Stimulated activated CD4-positive, alpha-beta T cell treated with anti-CD3 and anti-CD28 coated beads, Interleukin-12 subunit alpha, Interleukin-12 subunit beta, amount 100 ng/mL, for 48 hours (primary cell): ENCODE measurements at places on chromosomes 12 and 14.

DNA sequence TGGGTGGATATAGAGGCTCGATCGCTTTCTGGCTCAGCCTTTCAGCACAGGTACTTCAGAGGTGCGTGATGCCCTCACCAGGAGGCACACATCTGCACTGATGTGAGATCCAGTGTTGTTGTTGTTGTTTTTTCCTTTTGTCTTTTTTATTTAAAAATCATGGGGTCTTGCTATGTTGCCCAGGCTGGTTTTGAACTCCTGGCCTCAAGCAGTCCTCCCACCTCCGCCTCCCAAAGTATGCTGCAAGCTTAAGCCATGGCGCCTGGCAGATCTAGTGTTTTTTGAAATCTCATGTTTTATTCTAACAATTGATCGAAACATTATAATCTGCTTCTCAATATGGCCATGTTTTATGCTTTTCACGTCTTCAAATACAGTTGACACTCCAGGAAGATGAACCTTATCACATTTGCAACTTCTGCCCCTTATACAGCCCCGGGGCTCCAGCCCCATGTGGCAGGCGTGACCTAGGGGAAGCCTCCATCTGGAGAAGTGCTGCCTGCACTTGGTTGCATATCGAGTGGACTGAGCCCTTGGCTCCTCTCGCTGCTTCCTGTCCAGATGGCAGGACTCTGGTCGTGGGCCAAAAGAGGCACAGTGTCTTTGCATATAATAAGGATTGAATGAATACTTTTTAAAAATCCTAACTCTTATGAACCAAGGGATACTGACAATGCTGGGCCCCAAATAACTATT lies 71.7 kb downstream of the TRAF3 start:
- DNase-seq: no peak

DNA sequence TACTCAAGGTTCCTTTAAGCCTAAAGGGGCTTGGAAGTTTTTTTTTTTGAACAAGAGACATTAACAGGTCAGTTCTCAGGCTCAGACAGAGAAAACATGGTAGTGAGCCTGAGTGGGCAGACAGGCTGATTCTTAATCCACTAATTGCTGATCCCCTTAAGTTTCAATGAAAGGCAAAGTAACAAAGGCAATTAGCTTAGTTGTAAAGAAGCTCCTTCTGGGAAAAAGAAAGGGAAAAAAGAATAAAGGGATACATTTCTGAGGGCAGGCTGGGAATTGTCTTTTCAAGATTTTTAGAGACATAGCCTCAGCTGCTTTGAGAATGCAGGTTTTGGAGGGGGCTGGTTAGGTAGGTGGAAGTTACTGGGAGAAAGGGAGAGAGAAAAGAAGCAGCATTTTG lies 133.8 kb downstream of the CFAP54 start:
- no peak for DNase-seq

- DNase-seq: no peak
These were observed 44.8 kb upstream of the TMPO start for GRCh38 chr12:98470469-98471082.

GRCh38 chr12:115060477-115061168 lies 376.6 kb upstream of the TBX3 start:
- no peak for DNase-seq

DNA sequence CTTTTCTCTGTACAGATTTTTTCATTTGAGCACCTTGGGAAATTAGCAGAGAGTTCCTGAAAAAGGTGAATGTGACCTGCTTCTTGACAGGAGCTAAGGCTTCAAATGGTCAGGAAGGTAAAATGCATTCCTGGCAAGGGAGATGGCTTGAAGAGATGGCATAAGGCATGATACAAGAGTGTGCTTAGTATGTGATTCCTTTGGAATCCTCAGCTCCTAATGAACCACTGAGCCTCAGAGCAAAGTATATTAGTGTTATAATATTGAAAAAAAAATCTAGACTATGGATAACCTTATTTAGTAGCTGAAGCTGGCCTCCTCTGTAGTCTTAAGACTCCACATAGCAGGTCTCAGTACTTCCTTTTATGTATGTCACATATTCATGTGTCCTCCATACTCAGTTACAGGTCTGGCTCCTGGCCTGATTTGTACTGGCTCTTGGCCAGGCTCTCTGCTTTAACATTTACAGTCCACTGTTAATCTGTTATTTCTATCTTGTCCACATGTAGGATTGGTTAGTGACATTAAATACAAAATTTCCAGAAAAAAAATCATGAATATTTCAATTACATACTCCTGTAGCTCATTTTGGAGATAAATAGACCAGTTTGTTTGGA lies 17.9 kb downstream of the TOGARAM1 start:
- no peak for DNase-seq

GRCh38 chr12:124844411-124845397 lies 19.0 kb downstream of the SCARB1 start:
- no peak for DNase-seq

- DNase-seq: no peak
These were observed 16.4 kb downstream of the BBOF1 start for GRCh38 chr14:74035556-74035955.
